ENCODE measurements at places on chromosomes 3 and 15.

- DNase-seq: no peak
These were observed 184.1 kb downstream of the MECOM start for GRCh38 chr3:169479314-169479939.

DNA sequence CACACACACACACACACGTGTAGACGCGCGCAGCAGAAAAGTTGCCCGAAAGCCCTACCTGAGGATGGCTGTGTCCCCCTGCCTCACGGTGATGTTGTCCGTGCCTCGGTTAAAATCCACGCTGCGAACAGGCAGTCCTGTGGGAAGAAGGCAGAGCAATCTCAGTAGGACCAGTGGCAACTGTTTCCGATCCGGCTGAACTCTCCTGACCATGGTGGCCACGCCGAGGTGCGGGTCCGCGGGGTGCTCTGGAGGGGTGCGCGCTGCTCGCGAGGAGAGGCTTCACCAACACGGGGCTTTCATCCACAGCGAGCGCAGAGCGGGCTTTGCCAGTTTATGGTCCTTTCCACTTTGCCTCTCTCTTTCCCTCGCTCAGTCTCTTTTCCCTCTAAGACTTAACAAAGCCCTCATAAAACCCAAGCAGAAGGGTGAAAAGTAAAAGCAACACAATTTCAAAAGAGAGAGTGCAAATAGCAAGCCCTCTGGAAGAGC is 422 bp downstream of the LSAMP start:
- no peak for DNase-seq

GRCh38 chr3:184693011-184693975 is 18.6 kb downstream of the MAGEF1 start:
- DNase-seq: no peak

- DNase-seq: no peak
These were observed 75.0 kb downstream of the SMAD6 start for GRCh38 chr15:66777054-66777453.

GRCh38 chr3:56926243-56926946 is 124.6 kb upstream of the ARHGEF3 start:
- DNase-seq: peak; percentile 77
